NCI-H1092 (cell line): ENCODE measurements at places on chromosomes 12 and 14.

DNA sequence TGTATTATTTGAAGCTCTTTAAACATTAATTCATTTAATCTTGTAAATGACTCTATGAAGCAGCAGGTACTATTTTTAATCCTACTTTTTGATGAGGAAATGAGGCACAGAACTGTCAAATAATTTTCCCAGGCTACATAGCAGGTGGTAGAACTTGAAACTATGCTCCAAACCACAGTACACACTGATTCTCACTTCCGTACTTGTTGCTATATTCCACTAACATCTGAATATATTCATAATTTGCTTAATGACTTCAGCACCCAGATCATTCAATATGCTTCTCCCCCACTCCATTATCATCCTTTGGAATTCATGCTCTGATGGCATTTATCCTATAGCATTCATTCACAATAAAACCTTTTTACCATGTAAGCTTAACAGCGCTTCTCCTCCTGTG lies 4.9 kb downstream of the ERGIC2 start:
- DNase-seq: no peak

GRCh38 chr12:82682851-82683261 lies 3.9 kb upstream of the TMTC2 start:
- DNase-seq: no peak

DNA sequence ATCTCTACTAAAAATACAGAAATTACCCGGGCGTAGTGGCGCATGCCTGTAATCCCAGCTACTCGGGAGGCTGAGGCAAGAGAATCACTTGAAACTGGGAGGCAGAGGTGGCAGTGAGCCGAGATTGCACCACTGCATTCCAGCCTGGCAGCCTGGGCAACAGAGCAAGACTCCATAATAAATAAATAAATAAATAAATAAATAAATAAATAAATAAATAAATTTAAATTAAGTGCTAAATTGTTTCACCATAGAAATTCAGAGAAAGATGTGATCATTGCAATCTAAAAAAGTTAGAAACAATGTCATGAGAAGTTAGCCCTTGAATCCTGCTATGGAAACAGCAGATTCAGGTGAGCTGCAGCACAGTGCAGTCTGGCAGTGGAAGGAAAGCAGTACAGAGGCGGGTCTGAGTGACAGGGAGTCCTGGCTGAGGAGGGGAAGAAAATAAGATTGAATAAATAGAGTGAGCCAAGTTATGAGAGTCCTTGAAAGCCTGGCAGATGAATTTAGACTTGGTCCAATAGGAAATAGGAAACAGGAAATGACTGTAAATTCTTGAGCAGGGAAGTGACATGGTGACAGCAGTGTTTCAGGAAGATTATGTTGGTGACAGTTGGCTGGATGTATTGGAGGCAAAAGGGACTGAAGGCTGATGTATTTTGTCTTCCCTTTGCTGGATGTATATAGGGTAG lies 241.5 kb downstream of the GXYLT1 start:
- no peak for DNase-seq

DNA sequence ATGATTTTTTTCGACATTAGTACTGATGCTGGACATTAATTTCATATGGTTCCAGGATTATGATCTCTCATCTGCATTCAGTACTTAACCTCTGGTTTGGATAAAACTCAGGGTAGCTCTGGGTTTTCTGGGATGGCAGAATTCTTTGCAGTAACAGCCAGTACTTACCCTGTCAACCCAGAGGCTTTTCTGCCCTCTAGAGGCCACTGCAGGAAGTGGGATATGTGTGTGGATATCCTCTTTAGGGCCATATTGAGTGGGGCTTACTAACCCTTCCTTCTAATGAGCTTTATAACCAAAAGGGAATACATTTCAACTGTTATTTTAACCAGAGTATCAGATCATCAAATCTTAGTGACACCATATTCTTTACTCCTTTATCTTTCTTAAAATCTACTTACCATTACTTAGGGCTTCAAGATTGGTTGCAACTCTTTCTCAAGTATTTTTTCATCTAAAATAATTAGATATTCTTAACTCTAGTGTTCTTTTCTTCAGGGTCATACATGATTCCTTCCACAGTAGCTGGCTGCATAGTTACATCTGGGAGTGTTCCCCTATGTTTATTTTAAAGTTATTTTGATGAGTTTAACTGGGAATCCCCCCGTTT lies 488.0 kb upstream of the STXBP6 start:
- peak; percentile 71 for DNase-seq

DNA sequence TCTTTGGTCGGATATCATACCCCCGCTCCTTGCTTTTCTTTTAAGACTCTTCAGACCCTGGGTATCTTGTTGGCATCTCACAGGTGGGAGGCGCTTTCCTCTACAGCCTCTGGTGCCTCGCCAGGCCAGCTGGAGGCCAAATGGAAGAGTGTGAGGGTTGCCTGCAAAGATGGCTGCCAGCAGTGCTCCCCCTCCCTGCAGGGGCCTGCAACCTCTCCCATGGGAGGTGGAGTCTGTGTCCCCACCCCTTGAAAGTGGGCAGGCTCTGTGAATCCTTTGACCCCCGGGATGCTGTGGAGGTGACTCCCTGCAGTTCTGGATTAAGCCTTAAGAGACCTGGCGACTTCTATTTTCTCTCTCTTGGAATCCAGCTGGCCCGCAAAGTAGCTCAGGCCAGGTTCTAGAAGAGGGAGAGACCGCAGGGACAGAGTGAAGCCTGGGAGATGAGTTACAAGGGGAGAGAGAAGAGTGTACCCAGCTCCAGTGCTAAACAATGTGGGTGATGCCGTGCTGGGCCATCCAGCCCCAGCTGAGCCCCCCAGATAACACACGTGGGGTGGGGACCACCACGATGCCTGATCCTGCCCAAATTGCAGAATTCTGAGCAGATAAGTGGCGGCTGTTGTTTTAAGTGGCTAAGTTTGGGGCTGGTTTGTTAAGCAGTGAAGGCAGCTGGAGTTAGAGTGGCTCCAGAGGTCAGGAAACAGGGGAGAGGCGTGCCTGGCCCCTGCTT lies 37.9 kb upstream of the NCOR2 start:
- DNase-seq: no peak

GRCh38 chr12:7046383-7047105 lies 14.0 kb upstream of the C1S start:
- DNase-seq: no peak

DNA sequence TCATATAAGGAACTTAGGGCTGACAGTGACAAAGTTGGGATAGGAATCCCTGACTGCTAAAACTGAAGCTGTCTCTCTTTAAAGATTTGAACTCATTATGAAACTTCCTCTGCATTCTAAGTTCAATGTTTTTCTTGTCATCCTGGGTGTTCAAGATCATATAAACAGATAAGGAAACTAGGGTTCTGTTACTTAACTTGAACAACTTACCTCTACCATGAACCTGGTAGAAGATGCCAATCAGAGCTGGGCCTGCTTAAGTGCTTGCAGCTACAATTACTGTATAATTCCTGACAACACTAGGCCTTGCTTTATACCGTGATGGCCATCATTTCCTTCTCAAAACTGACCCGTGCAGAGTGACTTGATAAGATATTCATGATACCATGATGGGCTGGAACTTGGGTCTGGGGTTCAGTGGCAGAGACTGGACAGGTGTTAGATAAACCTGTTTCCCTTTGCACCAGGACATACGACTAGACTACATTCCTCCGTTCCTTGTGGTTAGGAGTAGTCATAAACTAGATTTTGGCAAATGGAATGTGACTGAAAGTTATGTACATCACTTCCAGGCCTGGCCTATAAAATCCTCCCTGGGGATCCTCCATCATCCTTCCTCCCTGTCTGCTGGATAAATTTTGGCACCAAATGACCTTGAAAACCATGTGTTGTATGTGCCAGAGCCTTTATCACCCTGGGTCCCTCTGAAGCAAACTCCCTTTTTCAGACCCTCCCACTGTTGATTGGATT lies 172.2 kb upstream of the PRICKLE1 start:
- DNase-seq: no peak

GRCh38 chr12:88580051-88580871 lies at the start of gene KITLG:
KITLG (minus strand) TSS chr12:88580471; CDS start chr12:88580278, 193 bp downstream.
- DNase-seq: peak; percentile 87

DNA sequence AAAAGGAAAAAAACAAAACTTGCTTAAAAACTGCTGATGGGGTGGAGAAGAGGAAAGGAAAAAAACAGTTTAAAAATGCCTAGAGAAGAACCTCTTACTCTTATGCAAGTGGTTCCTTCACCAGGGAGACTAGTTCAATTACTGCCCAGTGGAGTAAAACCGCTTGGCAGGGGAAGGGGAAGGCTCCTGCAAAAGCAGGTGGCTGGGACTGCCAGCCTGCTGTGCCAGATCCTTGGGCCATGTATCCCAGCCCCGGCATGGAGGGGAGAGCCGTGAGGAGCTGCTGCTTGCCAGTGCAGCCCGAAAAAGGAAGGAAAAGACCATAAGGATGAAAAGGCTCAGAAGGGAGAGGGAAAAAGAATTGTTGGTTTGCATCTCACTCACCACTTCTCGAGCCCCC lies 123.0 kb downstream of the FSCB start:
- no peak for DNase-seq

- DNase-seq: no peak
Observed at GRCh38 chr14:51730098-51730497, 78.4 kb downstream of the FRMD6 start.
